ENCODE measurements at places on chromosomes 4 and X.
A peak's percentile ranks its signal among the peaks of the same experiment; 100 is the strongest.

GRCh38 chrX:110795645-110796406, at the start of gene CHRDL1:
CHRDL1 (minus strand) TSS chrX:110795817; CDS start chrX:110792181, 3,636 bp downstream.
- DNase-seq: no peak

DNA sequence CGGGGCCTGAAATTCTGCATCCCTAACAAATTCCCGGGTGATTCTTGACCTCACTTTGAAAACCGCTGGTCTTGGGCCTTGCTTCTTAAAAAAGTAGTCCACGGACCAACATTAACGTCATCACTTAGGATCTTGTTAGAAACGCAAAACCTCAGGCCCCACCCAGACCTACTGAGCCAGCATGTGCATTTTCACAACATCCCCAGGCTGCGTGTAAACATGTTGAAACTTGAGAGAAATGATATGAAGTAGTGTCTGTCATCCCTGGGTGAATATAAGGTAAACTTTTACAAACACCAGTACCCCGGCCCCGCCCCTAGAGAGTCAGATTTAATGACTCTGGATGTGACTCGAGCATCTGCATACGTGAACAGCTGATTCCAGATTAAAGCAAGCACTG, 33.7 kb downstream of the SORBS2 start:
- DNase-seq: no peak

DNA sequence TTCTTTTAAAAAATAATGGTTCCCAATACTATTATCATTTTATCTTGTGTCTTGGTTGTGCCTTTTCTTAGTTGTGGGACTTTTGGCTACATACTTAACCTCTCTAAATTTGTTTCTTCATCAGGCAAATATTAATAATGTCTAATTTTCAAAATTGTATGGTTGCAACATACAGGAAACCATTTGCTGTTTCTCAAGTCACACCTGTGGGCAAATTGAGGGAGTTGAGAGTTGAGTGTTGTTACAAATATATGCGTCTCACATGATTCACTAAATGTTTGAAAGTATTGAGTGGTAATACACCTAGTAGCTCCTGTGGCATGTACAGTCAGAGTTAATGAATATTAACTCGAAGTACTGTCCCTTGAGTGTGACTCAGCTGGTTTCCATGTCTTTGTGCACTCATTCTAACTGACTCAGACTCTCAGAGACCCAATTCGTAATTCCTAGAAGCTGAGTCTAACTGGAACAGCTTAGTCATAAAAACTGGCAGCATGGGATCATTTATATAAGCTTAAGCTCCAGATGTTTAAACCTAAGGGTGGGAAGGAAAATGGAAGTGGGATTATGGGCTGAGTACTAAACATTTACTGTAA, 802.4 kb downstream of the TRIML1 start:
- DNase-seq: peak; percentile 17

- no peak for DNase-seq
Measured at GRCh38 chr4:111930659-111931058, 214.6 kb upstream of the FAM241A start.

GRCh38 chrX:153739754-153740486, 15.3 kb downstream of the ABCD1 start:
- DNase-seq: no peak

DNA sequence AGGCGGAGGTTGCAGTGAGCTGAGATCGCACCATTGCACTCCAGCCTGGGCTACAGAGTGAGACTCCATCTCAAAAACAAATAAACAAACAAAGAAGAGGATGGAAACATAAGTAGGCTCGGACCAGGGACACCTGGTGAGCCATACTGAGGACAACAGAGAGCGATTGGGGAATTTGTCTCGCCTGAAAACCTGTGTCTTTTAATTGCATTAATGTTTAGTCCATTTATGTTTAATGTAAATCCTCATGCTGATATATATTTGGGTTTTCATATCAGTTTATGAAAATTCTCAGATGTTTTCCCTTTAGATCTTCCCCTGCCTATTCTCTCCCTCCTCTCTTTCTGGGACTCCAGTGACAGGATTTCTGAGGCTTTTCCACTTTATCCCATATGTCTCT, 84.6 kb downstream of the EVC start:
- no peak for DNase-seq

GRCh38 chr4:172546782-172547181, 621.8 kb upstream of the GALNT7 start:
- no peak for DNase-seq

DNA sequence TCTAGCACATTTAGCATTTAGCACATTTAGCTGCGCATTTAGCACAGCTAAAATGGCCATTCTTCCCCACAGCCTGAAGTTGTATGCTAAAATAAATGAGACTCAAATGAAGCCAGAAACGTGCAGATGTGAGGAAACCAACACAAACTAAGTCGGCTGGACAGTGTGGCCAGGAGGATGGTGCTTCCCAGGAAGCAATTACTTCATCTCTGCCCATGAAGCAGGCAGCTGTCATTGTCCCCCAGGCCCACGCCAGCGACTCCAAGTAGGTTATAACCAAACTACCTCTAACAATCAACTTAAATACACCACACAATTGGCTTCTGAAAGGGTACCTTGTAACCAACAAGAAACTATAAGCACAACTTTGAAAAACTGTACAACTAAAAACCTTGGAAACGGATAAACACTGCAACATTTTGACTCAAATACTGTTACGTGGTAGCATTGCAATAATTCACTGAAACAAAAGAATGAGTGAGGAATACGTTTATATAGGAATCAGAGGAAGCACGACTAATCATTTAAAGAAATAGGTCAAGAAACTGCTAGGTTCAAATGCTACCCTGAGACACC, 39.2 kb downstream of the AFAP1 start:
- no peak for DNase-seq

GRCh38 chr4:134408897-134409296, 207.3 kb upstream of the PABPC4L start:
- DNase-seq: no peak

DNA sequence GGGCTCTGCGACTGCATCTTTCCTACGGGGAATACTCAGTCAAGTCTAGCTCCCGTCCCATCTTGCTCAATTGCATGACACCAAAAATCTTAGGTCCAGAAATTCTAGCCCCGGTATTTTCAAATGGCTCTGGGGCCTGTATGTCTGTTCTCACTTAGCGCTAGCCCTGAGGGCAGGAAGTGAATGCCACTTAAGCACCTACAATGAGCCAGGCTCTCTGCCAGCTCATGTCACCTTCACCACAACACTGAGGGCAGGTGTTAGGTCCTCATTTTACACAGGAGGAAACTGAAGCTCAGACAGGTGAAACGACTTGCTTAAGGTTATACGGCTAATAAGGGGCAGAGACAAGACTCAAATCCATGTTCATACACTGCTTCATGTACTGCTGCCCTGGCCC, 282.8 kb downstream of the PPP1R2C start:
- no peak for DNase-seq

- no peak for DNase-seq
Measured at GRCh38 chr4:153295131-153295755, 49.2 kb upstream of the MND1 start.

- no peak for DNase-seq
Measured at GRCh38 chrX:120751683-120752082, 121.8 kb upstream of the C1GALT1C1 start.

- no peak for DNase-seq
Measured at GRCh38 chr4:82519072-82519471, 42.7 kb downstream of the TMEM150C start.

GRCh38 chr4:155676430-155676825, 9.8 kb downstream of the GUCY1A1 start:
- no peak for DNase-seq

GRCh38 chr4:2871466-2871865, 27.8 kb downstream of the ADD1 start:
- no peak for DNase-seq

GRCh38 chr4:19213388-19213787, 1038.3 kb upstream of the SLIT2 start:
- no peak for DNase-seq

GRCh38 chr4:53221832-53222480, 143.9 kb downstream of the SCFD2 start:
- DNase-seq: no peak

DNA sequence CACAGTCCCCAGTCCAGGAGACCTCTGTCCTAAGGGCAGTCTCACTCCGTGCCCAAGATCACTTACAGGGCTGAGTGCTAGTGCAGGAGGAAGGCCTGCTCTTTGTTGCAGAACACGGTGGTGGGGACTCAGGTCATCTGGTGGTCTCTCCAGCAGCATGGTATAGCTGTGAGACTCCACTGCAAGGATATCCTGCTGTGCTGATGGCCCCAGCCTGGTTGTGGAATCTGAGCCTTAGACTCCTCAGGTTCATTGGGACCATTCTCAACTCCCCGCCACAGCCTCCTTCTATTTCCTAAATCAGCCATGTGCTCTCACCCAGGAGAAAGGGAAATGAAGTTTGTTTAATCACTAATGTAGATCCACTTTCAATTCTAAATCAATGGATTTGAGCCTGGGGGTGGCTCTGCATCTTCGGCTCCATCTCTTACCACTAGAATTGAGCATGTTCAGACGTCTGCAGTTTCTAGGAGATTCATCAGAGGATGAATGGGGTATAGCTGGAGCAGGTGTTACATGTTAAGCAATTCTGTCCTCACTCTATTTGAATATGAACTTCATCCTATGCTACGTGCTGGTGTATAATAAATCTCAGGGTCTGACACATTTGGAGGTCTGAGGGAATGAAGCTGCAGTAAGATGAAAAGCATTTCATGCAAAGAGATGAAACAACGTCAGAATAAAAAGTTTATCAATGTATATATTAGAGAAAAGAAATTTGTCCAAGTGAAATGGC, 189.2 kb downstream of the MGST2 start:
- DNase-seq: no peak

DNA sequence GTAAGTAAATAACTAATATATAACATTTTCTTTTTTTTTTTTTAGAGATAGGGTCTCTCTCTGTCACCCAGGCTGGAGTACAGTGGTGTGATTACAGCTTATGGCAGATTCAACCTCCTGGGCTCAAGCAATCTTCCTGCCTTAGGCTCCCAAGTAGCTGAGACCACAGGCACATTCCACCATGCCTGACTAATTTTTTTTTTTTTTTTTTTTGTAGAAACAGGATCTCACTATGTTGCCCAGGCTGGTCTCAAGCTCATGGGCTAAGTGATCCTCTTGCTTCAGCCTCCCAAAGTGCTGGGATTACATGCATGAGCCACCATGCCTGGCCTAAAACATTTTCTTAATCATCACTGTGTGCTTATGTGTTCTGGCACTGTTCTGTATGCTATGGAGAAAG, 32.8 kb downstream of the MGARP start:
- no peak for DNase-seq

- DNase-seq: peak; percentile 20
Measured at GRCh38 chr4:99998062-99998867, 48.2 kb upstream of the H2AZ1 start.

DNA sequence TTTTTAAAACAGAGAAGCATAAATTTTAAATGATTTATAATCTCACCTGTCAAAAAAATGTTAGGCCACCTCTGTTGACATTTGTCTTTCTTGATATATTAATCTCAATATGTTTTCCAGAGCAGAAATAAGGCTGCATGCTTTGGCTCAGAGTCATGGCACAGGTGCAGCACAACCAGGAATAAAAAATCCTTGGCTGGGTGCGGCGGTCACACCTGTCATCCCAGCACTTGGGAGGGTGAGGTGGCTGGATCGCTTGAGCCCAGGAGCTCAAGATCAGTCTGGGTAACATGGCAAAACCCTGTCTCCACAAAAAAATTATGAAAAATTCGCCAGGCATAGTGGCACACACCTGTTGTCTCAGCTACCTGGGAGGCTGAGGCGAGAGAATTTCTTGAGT, 18.1 kb downstream of the CPLX1 start:
- DNase-seq: no peak
